Hematopoietic multipotent progenitor cell treated with erythropoietin and hydrocortisone succinate and interleukin-3 and kit ligand, for 4 days (in vitro differentiated cells): ENCODE measurements at places on chromosomes 7 and 10.

DNA sequence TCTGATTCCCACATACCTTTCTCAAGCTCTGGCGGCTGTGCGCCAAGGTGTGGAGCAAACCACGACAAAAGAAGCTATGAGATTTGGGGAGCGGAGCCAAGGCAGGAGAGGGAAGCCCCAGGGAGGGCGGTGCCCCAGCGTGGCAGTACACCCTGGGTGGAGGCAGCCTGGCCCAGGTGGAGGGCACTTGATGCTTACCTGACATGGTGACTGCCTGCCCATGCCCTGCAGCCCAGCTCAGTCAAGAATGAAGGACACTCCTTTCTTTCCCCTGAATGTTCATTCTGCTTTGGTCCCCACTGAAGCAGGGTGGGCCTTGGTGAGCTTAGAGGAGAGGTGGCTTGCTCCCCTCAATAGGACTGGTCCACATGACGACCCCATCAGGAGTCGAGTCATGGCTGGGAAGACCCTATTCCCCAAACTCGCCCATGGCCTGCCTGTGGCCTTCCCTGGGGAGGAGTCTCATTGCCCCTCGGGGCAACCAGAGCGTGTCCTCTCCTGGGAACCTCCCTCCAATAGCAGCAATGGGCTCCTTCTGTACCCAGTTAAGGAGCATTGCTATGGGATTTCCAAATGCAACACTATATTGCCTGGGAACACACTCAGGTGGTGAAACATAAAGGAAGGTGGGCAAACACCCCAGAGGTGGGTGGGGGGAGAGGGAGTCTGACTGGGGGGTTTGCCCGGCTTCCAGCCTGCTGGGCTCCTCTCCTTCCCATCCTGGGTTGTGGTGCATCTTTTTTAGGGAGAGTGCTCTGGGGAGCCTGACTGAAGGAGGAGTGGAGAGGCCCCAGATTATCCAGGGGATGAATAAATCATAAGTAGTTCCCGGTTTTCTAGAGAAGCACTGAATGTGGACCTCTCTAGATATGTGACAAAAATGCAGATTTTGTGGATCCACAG, 22.7 kb downstream of the RAMP3 start:
- DNase-seq, result no peak

DNA sequence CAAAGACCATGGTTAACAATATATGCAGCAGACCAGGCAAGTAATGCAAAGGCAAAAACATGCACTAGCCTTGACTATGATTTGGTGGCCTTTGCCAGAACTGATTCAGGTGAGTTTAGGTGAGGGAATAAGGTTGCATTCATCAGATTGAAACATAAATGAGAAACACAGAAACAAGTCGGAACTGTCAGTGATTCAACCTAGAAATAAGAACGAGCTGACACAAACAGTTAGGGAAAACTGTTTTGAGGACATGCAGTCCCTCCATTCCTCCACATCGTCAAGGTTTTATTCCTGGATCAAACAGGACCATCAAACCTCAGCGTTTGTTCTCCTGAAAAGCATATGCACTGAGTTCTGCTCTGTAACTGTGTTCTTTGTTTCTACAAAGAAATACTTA, 1.8 kb downstream of the ZNF248 start:
- no peak for DNase-seq

DNA sequence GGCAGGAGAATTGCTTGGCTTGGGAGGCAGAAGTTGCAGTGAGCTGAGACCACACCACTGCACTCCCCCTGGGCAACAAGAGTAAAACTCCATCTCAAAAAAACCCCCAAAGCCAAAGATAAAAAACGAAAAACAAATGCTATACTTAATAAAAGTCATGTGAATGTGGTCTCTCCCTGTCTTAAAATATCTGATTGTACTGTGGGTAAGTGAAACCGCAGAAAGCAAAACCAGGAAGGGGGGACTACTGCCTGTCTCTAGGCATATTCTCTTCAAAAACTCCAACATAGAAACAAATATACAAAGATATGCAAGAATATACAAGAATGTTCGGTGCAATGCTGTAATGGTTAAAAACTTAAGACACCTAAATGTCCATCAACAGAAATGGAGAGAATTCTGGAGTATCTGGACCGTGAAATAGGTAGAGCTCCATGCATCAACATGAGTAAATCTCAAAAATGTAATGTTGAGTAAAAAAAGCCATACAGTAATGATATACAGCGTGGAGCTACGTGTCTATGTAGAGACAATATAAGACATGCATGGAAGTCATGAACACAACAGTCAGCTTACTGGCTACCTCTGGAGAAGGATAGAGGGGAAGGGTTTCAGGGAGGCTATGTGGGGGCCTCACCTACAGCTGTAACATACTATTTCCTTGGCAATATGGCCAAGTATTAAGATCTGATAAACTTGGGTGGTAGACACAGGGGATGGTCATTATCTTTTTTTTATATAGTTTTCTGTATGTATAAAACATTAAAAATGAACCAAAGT, 2.1 kb downstream of the ZNF394 start:
- DNase-seq, result peak; percentile 86

DNA sequence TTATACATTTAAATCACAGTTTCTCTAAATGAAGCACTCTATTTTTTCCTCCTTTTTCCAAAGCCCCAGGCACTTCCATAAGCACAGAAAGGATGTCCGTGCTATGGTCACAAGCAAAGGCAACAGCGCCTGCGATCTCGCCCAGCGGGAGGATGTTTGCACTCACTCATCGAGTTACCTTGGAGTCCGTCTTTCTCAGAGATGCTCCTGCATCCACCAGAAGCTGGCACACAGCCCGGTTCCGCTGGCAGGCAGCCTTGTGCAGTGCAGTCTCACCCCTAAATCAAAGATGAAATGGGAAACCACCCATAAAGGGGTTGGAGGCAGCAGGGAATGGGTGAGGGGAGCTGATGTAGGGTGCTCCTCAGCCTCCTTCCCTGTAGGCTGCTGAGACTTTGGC, 51.9 kb upstream of the PTN start:
- no peak for DNase-seq

GRCh38 chr7:155587486-155587885, 41.1 kb upstream of the CNPY1 start:
- DNase-seq, result no peak

DNA sequence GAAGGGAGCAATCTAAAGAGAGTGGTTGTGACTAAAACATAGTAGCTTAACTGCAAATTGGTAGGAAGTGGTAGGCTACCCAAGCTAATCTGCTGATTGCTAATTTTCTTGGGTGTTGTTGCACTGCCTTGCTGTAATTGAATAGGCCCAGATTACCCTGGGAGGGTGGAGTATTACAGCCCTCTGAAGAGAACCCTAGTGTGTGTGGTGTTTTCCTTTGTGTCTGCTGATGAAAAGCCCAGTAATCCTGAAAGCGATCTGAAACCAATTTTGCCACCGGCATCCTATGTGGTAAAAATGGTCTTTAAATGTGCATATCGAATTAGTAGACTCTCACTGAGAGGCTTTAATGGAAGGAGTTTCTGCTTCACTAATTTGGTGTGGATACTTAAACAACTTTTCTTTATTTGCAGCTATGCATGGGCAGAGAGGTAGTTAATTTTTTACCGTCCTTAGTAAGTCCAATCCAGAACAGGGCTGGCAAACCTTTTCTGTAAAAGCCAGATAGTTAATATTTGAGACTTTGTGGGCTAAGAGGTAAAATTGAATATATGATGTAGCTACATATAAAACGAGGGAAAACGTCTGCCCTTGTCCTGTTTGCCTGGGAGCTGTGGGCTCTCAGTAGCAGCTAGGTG, 92.5 kb downstream of the CSTF2T start:
- no peak for DNase-seq

DNA sequence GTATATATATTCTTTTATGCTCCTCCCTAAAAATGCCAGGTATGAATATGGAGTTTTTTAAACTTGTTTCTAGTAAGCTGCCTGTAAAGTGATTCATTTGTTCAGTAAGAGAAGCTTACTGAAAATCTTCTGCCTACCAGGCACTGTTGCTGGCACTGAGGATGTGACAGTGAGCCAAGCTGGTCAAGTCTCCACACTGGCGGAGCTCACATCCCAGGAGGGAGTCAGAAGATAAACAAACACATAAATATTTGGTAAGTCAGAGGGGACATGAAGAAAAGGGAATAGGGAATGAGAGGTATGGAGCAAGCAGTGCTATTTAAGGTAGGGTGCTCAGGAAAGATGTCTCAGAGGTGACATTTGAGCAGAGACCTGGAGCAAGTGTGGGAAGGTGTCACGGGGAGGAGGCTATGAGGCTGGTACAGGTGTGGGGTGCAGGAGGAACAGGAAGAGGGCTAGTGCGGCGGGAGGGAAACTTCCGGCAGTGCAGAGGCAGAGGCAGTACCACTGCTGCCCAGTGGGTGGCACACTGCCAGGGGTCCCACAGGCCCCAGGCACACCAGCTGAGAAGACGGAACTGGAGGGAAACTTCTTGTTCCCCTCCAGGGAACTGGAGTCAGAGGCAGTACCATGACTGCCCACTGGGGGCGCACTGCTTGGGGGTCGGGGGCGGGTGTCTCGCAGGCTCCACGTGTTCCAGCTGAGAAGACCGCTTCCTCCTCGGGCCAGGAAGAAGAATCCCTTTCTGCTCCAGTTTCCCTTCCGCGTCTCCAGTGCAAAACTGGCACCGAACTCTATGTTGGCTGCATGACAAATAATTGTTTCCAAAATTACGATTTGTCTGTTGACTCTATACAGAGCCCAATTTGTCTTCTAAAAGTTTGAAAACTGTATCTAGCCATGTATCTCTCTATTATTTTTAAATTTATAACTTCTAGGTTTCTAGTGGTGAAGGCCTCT, 161.0 kb downstream of the TEX36 start:
- peak; percentile 67 for DNase-seq

- DNase-seq, result no peak
Observed at GRCh38 chr7:74033372-74034311, 5.7 kb downstream of the ELN start.

DNA sequence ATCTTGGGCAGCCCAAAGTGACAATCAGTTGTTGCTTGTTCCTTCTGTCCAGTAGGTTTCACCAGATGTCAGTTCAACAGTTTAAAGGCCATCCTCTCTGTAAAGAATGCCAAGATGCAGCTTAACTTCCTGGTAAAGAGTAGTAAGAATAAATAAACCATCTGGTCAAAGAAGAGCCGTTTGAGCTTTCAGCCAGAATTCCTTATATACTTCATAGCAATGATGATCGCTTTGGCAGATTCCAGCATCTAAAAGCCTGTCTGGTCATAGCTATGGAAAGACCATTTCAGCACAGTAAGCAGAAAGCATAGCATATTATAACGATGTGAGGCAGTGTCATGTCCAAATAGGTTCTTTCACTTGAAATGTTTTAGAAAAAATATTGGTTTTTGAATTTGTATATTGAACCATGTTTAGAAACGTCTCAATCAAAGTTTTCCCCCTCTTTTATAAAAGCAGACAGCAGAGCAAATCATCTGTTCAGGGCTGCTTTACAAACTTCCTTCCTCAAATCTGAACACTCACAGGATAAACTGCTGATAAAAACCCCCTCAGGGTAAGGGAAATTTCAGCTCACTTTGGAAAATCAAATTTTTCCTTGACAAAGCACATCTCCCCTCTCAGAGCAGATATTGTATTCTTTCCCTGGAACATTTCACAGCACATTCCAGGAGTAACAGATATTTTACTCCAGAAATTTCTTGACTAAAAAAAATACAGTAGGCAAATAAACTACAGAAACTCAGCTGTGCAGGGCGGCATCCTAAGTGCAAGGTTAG, 184.1 kb downstream of the NOC3L start:
- DNase-seq, result no peak

GRCh38 chr7:73463966-73464365, 30.4 kb downstream of the FZD9 start:
- DNase-seq, result no peak

DNA sequence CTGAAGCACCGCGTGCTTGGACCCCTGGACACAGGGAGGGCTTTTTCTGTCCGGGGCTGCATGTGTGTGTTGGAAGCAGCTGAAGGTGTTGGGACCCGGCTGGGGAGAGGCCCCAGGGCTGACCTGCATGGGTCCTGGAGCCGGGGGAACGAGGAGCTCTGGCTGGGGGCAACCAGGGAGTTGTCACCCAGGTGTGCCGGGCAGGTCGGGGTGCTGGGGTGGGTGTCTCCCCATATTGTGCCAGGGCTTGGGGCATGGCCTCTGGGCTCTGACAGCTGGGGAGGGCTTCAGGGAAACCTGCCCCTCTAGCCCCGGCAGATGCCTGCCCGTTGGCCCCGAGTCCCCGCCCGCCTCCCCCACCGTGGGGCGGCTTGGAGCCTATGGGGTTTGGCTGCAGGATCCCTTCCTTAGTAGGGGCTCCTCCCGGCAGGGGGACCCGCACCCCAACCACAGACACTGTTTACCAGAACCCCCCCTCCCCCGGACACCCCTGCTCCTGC, 42.3 kb downstream of the UNCX start:
- no peak for DNase-seq

- DNase-seq, result no peak
Observed at GRCh38 chr10:107899075-107899474, 734.6 kb upstream of the SORCS1 start.

GRCh38 chr7:101814081-101814990, 3.1 kb upstream of the CUX1 start:
- DNase-seq, result peak; percentile 89

GRCh38 chr10:124629415-124629814, 114.8 kb downstream of the FAM53B start:
- no peak for DNase-seq

DNA sequence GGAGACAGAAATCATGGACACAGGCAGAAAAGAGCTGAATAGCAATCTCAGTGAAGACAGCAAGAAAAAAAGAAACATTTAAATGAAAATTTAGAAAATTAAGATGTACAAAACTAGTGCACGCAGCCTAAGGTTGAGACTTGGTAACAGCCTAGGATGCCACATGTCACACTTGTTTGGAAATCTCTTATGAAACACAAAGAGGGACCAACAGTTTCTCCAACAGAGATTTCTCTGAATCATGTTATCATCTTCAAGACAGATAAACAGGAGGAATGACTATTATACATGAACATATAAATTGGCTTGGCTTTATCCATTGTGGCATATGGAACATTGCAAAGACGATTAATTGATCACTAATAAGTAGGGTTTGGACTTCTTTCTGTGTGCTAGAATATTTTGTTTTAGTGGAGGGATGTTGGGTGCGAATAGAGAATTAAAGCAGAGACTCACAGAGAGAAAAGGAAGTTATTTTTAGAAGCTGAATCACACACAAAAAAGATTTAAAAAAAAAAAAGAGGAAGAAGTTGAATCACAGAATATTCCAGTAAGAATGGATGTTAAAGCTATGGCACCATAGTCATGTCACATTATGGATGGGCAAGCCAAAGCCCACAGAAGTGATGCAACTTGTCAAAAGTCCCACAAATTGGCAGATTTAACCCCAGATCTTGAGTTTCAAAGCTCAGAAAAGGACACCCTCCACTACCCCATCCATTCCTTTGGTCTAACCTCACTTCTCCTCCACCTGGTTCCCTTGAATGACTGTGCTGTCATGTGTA, 91.6 kb downstream of the MYOF start:
- DNase-seq, result peak; percentile 31

- DNase-seq, result no peak
Observed at GRCh38 chr7:79652619-79653018, 199.2 kb upstream of the MAGI2 start.

- peak; percentile 78 for DNase-seq
Observed at GRCh38 chr7:105389088-105389650, 448 bp upstream of the SRPK2 start.

DNA sequence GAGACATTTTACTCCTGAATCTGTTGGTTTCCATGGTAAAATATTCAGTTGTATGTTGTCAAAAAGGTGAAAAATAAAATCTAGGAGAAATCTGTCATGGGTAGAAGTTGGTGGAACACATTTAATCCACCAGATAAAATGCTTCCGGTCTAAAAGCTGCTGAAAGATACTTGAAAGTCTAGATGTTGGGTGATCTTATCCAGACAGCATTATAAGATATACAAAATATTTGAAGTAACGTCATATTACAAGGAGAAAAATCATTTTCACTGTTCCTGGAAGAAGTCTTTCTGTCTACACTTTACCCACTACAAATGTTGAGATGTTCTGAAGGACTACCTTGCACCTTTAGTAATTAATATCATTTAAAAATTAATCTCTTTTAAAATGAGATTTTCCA, 40.9 kb downstream of the CALD1 start:
- no peak for DNase-seq
